ENCODE measurements at places on chromosomes 2 and 18.

GRCh38 chr2:239523147-239523953, 122.5 kb upstream of the HDAC4 start:
- no peak for DNase-seq

- DNase-seq = no peak
These were observed 63.9 kb downstream of the LRRFIP1 start for GRCh38 chr2:237691029-237691907.

- no peak for DNase-seq
These were observed 174.8 kb upstream of the COPS8 start for GRCh38 chr2:236910781-236911495.

- no peak for DNase-seq
These were observed 29.6 kb downstream of the DOK1 start for GRCh38 chr2:74584088-74584645.

DNA sequence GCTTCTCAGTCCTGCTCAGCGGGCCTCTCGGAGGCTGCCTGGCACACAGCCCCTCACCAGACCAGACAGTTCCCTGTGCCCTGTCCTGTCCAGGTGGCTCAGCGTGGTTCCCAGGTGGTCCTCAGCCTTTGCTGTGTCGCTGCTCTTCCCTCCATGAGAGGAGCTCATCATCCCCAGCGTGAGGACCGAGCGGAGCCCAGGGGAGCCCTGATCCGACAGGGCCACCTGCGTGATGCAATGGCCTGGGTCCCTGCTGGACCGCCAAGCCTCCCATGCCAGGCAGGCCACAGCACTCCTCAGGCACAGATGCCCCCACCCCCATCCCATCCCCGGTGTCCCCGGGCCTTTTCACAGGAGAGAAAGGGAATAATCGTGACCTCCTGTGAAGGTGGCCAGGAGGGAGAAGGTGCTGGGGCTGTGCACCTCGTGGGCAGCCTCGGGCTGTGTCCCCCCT, 4.3 kb downstream of the GPC1 start:
- no peak for DNase-seq

DNA sequence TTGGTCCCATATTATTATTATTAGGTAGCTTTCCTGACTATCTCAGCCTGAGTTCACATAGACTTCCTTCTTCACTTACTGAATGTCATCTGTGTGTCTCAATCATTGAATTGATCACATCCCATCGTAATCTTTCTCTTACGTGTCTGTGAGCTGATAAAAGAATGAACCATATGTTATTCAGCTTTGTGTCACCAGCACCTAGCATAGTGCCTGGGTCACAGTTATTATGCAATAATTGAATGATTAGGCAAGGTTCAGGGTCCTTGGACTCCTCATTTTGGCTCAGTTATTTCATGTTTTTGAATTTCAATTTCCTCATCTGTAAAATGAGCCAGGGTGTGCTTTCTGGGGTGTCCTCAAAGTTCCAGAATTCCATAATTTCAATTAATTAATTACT, 107.2 kb downstream of the ZEB2 start:
- DNase-seq = no peak

DNA sequence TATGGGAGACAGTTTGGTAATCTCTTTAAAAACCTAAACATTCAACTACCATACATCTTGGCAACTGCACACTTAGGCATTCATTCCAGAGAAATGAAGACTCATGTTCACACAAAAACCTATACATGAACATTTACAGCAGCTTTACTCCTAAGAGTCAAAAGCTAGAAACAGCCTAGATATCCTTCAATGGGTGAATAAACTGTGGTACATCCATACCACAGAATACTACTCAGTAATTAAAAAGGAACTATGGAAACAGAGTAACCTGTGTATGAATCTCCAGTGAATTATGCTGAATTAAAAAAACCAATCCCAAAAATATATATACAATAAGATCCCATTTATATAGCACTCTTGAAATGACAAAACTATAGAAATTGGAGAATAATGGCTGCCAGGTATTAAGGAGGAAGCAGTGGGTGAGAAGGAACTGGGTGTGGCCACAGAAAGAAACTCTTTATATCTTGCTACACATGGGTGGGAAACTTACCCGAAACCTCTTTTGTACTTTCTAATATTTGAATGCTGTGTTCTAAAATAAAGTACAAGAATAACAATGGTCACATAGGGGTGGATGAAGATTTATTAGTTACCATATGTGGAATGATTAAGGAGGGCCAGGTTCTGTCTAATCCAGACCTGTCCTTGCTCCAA, 13.7 kb downstream of the SESTD1 start:
- no peak for DNase-seq

GRCh38 chr2:121006743-121007489, 271.2 kb downstream of the GLI2 start:
- DNase-seq = no peak

DNA sequence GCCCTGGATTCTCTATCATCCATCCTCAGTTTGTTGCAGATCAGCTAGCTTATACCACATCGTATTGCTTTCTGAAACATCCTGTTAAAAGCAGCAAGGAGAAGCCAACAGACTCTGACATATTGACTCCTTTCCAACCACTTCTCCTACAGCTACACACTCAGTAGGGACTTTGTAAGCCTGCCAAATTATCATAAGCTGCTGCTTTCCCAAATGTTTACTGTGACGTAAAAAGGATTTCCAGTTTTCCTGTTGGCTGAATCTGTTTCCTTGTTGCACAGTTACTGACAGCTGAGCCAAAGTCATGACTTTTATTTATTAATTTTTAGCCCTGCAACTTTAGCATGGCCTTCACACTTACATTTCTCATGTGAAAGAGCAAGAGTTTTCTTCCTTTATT, 294.3 kb downstream of the KCNJ3 start:
- no peak for DNase-seq

DNA sequence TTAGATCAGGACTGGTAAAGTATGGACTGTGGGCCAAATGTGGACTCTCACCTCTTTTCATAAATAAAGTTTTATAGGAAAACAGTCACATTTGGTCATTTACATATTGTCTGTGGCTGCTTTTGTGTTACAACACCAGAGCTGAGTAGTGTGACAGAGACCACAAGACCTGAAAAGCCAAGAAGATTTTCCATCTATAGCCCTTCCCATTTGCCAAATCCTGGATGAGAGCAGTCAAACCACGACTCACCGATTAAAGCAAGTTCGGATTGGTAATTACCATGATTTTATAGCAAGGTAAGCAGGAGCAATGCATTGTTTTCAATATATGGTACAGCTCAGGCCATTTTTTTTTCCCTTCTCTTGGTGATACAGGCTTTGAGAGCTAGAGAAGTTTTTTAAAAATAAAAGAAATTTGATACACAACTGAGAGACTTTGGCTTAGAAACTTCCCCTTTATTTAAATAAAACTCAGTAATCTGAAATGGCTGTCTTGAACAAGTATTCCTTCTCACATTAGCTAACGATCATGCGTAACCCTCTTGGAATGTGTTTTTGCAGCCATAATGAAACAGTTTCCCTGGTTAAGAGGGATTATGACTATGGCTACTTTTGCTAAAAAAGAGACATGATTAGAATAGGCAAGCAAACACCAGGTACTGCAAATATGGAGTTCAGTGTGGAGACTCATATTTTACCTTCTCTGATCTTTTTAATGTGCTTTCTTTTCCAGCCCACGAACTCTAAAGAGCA, 9.5 kb upstream of the MALL start:
- DNase-seq = no peak

DNA sequence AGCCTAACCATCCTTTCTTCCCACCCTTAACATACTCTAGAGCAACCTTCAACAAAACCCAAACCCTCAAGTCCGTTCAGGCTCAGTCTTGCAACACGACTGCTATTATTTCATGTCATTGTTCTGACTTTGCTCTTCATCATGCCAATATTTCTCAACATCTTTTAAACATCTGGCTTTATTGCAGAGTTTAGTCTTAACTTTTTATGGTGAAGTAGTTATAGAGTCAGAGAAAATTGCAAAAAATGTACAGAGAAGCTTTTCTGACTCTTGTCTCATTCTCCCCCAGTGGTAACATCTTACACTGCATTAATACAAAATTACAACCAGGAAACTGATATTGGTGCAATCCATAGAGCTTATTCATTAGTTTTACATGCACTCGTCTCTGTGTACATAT, 3.9 kb downstream of the MARCO start:
- DNase-seq = no peak

GRCh38 chr18:32289483-32290075, 99.7 kb downstream of the MEP1B start:
- DNase-seq = peak; percentile 44

All from AG09319 (cell line).